A549 treated with GW870086 at 1 μM for 4 hours (cell line): ENCODE measurements at places on chromosomes 11 and 22. TPM values are rescaled to one million over a fixed set of nuclear protein-coding genes. Genes with fewer than 3 reads are reported as not detected.

The PANX3 gene
- not detected in 5 replicates for total RNA-seq

The SYCE3 gene
- total RNA-seq: 0.40 to 0.80 TPM (median 0.75 TPM) in 3 of 5 replicates, not detected in the others

The VPREB1 gene
- not detected in 5 replicates for total RNA-seq

The CHST1 gene
- total RNA-seq: 1.6 to 3.0 TPM (median 2.5 TPM) in 5 replicates

The TENM4 gene
- 0.01 to 0.19 TPM (median 0.06 TPM) in 5 replicates for total RNA-seq

The FJX1 gene
- total RNA-seq: 31.9 to 44.3 TPM (median 39.3 TPM) in 5 replicates

The C11orf97 gene
- not detected in 5 replicates for total RNA-seq

The OR51V1 gene
- total RNA-seq: not detected in 5 replicates

The GLB1L2 gene
- total RNA-seq: 1.4 to 2.3 TPM (median 2.0 TPM) in 5 replicates

The OR6A2 gene
- not detected in 5 replicates for total RNA-seq

The AAMDC gene
- 24.4 to 31.0 TPM (median 26.5 TPM) in 5 replicates for total RNA-seq

The PDGFB gene
- 4.3 to 5.5 TPM (median 4.7 TPM) in 5 replicates for total RNA-seq

The SERPING1 gene
- total RNA-seq: 0.34 to 1.2 TPM (median 0.87 TPM) in 5 replicates

The NNMT gene
- 326 to 379 TPM (median 367 TPM) in 5 replicates for total RNA-seq

The MCAM gene
- 9.2 to 12.5 TPM (median 11.6 TPM) in 5 replicates for total RNA-seq

The CHRM1 gene
- total RNA-seq: 0.06 TPM in 2 of 5 replicates, not detected in the others

The IL18 gene
- total RNA-seq: 92.0 to 107 TPM (median 99.7 TPM) in 5 replicates

The SSH3 gene
- total RNA-seq: 16.6 to 32.1 TPM (median 27.6 TPM) in 5 replicates

The SMC1B gene
- 0.03 TPM in 2 of 5 replicates, not detected in the others for total RNA-seq

The BEST1 gene
- total RNA-seq: 2.4 to 5.4 TPM (median 2.9 TPM) in 5 replicates

The NPAS4 gene
- not detected in 5 replicates for total RNA-seq

The PHLDA2 gene
- 112 to 145 TPM (median 119 TPM) in 5 replicates for total RNA-seq

The FOSL1 gene
- 125 to 190 TPM (median 143 TPM) in 5 replicates for total RNA-seq

The HEPN1 gene
- total RNA-seq: not detected in 5 replicates

The CCDC15 gene
- 0.29 to 0.67 TPM (median 0.52 TPM) in 5 replicates for total RNA-seq

The PARVA gene
- 24.6 to 26.9 TPM (median 25.9 TPM) in 5 replicates for total RNA-seq

The ASCL2 gene
- total RNA-seq: 0.07 TPM in 1 of 5 replicates, not detected in the others

The CEP126 gene
- 1.8 to 3.4 TPM (median 2.7 TPM) in 5 replicates for total RNA-seq

The GVQW3 gene
- 0.72 to 1.5 TPM (median 1.1 TPM) in 5 replicates for total RNA-seq

The PIK3C2A gene
- total RNA-seq: 8.7 to 19.8 TPM (median 15.4 TPM) in 5 replicates

The IFITM10 gene
- total RNA-seq: 0.96 to 2.1 TPM (median 1.2 TPM) in 5 replicates

The CRYBA4 gene
- not detected in 5 replicates for total RNA-seq

The SLC5A12 gene
- total RNA-seq: not detected in 5 replicates

The OR52I1 gene
- not detected in 5 replicates for total RNA-seq

The C11orf42 gene
- not detected in 5 replicates for total RNA-seq

The IL10RA gene
- 0.05 to 0.14 TPM (median 0.09 TPM) in 4 of 5 replicates, not detected in the other for total RNA-seq

The GGT1 gene
- 93.1 to 110 TPM (median 107 TPM) in 5 replicates for total RNA-seq

The TOP3B gene
- 13.0 to 15.5 TPM (median 14.4 TPM) in 5 replicates for total RNA-seq

The SCGB2A2 gene
- not detected in 5 replicates for total RNA-seq

The CLTCL1 gene
- total RNA-seq: 3.6 to 5.4 TPM (median 4.8 TPM) in 5 replicates

The MS4A3 gene
- total RNA-seq: not detected in 5 replicates

The IFITM1 gene
- total RNA-seq: 0.31 to 0.56 TPM (median 0.55 TPM) in 5 replicates

The ZNHIT2 gene
- 14.6 to 23.2 TPM (median 21.6 TPM) in 5 replicates for total RNA-seq

The ZP1 gene
- total RNA-seq: 0.13 to 0.32 TPM (median 0.29 TPM) in 3 of 5 replicates, not detected in the others
